Astrocyte (in vitro differentiated cells and primary cell): ENCODE measurements at places on chromosomes 16 and 17. TPM values are rescaled to one million over a fixed set of nuclear protein-coding genes. Genes with fewer than 3 reads are reported as not detected.

Gene TMEM101
- 17.1 and 21.8 TPM in 2 replicates for total RNA-seq

Gene SLC9A5
- total RNA-seq = 2.4 and 2.5 TPM in 2 replicates

Gene ITGB3
- total RNA-seq = 44.0 and 59.2 TPM in 2 replicates

Gene CEMP1
- not detected in 2 replicates for total RNA-seq

Gene KCNG4
- total RNA-seq = not detected in 2 replicates

Gene CACNG5
- total RNA-seq = not detected in 2 replicates

Gene ZMYND15
- total RNA-seq = 0.09 and 0.12 TPM in 2 replicates

Gene KRT24
- not detected in 2 replicates for total RNA-seq

Gene ZNF594
- total RNA-seq = 7.8 and 8.9 TPM in 2 replicates

Gene HSD17B2
- 0.20 TPM in 1 of 2 replicates, not detected in the other for total RNA-seq

Gene ABI3
- 0.31 and 0.77 TPM in 2 replicates for total RNA-seq

Gene C17orf107
- total RNA-seq = 2.2 and 3.9 TPM in 2 replicates

Gene FBXW10
- total RNA-seq = not detected in 2 replicates

Gene KRTAP9-8
- not detected in 2 replicates for total RNA-seq

Gene PABPN1L
- not detected in 2 replicates for total RNA-seq

Gene EXOSC6
- 49.2 and 49.5 TPM in 2 replicates for total RNA-seq

Gene ATP2C2
- total RNA-seq = 0.29 and 0.41 TPM in 2 replicates

Gene MAPT
- 2.1 and 2.2 TPM in 2 replicates for total RNA-seq

Gene KCTD11
- total RNA-seq = 31.6 and 41.4 TPM in 2 replicates

Gene LYRM9
- total RNA-seq = 3.0 and 3.5 TPM in 2 replicates

Gene TERB1
- total RNA-seq = 0.16 and 0.50 TPM in 2 replicates

Gene RUNDC3A
- 2.0 and 3.4 TPM in 2 replicates for total RNA-seq

Gene TLCD1
- 24.6 and 25.1 TPM in 2 replicates for total RNA-seq

Gene DHODH
- total RNA-seq = 4.9 and 5.2 TPM in 2 replicates

Gene SLC7A6
- total RNA-seq = 66.3 and 71.9 TPM in 2 replicates

Gene TGFB1I1
- 124 and 134 TPM in 2 replicates for total RNA-seq

Gene ZFP90
- total RNA-seq = 23.4 and 24.0 TPM in 2 replicates

Gene NT5C3B
- total RNA-seq = 47.4 and 56.1 TPM in 2 replicates

Gene PGP
- total RNA-seq = 19.4 and 21.1 TPM in 2 replicates

Gene OR3A1
- not detected in 2 replicates for total RNA-seq

Gene MT1A
- not detected in 2 replicates for total RNA-seq

Gene RAB26
- total RNA-seq = 1.2 and 1.4 TPM in 2 replicates

Gene ODAD4
- total RNA-seq = 0.98 and 1.1 TPM in 2 replicates

Gene MFAP4
- 0.93 and 3.7 TPM in 2 replicates for total RNA-seq

Gene ZNF646
- total RNA-seq = 16.5 and 17.2 TPM in 2 replicates

Gene MYCBPAP
- total RNA-seq = 0.99 and 1.4 TPM in 2 replicates

Gene HBA2
- 1.4 TPM in 1 of 2 replicates, not detected in the other for total RNA-seq

Gene CSF3
- total RNA-seq = not detected in 2 replicates

Gene OR1A2
- not detected in 2 replicates for total RNA-seq

Gene ARSG
- total RNA-seq = 2.6 and 4.0 TPM in 2 replicates

Gene TEDC2
- total RNA-seq = 5.8 and 6.0 TPM in 2 replicates

Gene TACO1
- 18.9 and 19.5 TPM in 2 replicates for total RNA-seq

Gene CACNA1H
- 21.7 and 30.5 TPM in 2 replicates for total RNA-seq

Gene IL32
- total RNA-seq = 27.8 and 43.8 TPM in 2 replicates

Gene MGAT5B
- 5.1 and 6.3 TPM in 2 replicates for total RNA-seq

Gene MYH2
- total RNA-seq = 0.02 TPM in 1 of 2 replicates, not detected in the other

Gene TBC1D3K
- total RNA-seq = not detected in 2 replicates

Gene HOXB7
- total RNA-seq = not detected in 2 replicates

Gene LDAF1
- total RNA-seq = 38.6 and 41.0 TPM in 2 replicates

Gene VAMP2
- total RNA-seq = 28.0 and 31.3 TPM in 2 replicates

Gene FOXN1
- not detected in 2 replicates for total RNA-seq

Gene KRTAP1-1
- not detected in 2 replicates for total RNA-seq

Gene KIF2B
- not detected in 2 replicates for total RNA-seq
